ENCODE measurements at places on chromosomes 16 and 17. TPM values are rescaled to one million over a fixed set of nuclear protein-coding genes. Genes with fewer than 3 reads are reported as not detected.

GRCh38 chr16:27465483-27465879, 63.5 kb downstream of the IL21R start:
- DNase-seq = no peak

- peak; percentile 74 for DNase-seq
Measured at GRCh38 chr17:45121055-45121454, 11.3 kb downstream of the PLCD3 start.

CA4 gene
- total RNA-seq = 1.7 TPM

DNA sequence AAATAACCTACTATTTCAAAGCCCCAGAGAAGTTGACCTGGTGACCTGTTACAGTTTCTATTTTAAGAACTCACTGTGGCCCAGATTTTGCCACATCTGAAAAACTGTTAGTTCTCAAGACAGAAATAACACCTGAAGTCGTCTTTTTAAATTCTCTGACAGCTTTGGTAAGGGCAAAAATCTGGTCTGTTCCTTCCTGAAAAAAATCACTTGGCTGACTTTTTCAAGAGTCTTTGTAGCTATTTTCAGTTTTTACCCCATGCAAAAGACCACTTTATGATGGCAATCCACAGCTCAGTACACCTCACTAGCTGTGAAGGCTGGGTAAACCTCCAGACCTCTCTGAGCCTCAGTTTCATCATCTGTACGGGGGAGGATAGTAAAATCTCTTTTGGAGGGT, 60.7 kb upstream of the SREBF1 start:
- no peak for DNase-seq

DNA sequence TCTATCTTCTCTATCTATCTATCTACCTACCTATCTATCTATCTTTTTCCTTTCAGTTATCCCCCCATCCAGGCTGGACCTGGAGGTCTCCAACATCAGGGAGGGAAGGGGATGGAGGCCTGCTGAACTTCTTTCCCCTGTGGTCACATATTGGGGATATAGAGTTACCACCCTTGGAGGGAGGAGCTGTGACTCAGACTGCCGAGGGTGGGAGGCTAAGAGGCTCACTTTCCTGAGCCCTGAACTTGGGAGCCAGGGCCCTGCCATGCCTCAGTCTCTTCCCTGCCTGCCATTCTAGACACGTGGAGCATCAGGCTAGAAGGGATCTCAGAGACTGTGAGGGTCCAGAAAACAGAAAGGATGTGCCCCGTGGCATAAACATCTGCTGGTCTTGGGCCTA, 8.4 kb downstream of the LRRC3C start:
- DNase-seq = no peak

DNA sequence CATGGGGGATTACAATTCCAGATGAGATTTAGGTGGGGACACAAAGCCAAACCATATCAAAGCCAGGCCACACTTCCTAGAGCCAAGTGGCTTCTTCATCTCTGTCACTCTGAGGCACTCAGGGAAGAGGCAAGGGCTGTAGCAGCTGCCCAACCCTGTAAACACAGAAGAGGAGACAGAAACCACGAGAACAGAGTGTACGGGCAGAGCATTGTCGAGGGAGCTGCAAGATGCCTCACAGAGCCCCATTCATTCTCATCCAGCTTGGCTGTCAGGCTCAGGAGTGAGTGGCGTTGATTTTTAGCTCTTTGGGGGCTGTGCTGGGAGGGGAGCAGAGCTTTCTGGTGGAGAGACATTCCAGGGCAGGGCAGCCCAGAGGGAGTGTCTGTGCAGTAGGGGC, 117.2 kb upstream of the SALL1 start:
- DNase-seq = no peak

- no peak for DNase-seq
Measured at GRCh38 chr16:57555831-57556230, 13.4 kb downstream of the ADGRG5 start.

DNA sequence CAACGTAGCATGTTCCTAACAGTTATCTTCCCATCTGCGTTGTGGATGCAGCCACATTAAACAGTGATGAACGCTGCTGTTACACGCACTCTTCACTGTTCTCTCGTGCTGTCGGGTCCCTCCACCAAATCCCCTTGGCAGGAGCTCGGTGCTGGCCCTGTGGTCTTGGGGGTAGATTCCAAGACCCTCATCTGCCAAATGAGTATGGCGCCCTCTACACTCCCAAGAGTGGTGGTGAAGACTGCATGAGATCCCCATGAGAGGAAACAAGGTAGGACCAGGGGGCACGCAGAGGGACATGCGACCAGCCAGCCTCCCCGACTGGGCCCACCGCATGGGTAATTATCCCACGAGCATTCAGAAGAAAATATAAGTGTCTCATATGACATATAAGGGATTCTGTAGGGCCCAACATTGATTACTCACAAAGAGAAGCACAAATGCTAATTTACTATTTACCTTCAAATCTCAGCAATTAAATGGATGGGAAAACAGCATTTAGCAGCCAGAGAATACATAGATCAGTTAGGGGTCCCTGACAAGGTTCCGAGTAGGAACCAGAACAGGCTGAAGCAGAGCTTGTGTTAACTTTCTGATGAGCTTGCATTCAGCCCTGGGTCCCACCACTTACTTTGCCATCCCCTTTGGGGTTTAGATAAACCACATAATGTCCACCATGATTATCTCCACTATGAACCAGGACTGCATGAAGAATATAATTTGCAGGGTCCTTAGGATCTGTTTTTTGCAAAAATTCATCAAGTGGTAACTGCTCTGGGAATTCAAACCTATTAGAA, 23.8 kb downstream of the LITAFD start:
- peak; percentile 62 for DNase-seq

DNA sequence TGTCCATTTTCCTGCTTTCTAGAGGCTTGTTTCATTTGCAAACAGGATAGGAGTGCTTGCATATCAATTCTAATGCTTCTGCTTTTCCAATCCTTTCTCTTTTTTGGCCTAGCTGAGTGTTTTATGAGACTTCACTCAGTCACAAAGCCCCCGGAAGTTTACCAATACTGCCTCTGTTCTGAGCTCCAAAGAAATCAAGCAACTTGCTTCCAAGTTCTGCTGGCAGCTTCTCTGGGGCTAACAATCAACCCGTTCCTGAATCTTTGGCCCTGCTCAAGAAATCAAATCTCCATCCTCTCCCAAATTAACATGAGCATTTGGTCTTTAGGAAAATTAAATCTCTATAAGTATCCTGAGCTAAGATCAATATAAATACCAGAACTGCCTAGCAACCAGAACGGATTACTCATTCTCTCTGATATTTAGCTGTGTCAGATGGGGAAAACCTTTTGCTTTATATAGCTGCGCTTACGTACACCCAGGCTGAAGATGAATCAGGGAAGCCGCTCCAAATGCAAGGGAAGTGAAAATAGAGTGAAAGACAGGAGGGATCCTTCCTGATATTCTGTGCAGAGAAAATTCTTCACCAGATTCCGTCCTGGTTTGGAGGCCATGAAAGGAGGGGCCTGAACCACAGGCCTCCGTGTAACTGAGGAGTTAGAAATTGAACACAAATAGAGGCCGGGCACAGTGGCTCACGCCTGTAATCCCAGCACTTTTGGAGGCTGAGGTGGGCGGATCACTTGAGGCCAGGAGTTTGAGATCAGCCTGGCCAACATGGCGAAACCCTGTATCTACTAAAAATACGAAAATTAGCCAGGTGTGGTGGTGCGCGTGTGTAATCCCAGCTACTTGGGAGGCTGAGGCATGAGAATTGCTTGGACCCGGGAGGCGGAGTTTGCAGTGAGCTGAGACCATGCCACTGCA, 23.3 kb upstream of the GRB2 start:
- DNase-seq = no peak

CRLF3 gene
- total RNA-seq = 18.1 TPM

GRCh38 chr16:27404163-27404823, 2.3 kb downstream of the IL21R start:
- no peak for DNase-seq

DNA sequence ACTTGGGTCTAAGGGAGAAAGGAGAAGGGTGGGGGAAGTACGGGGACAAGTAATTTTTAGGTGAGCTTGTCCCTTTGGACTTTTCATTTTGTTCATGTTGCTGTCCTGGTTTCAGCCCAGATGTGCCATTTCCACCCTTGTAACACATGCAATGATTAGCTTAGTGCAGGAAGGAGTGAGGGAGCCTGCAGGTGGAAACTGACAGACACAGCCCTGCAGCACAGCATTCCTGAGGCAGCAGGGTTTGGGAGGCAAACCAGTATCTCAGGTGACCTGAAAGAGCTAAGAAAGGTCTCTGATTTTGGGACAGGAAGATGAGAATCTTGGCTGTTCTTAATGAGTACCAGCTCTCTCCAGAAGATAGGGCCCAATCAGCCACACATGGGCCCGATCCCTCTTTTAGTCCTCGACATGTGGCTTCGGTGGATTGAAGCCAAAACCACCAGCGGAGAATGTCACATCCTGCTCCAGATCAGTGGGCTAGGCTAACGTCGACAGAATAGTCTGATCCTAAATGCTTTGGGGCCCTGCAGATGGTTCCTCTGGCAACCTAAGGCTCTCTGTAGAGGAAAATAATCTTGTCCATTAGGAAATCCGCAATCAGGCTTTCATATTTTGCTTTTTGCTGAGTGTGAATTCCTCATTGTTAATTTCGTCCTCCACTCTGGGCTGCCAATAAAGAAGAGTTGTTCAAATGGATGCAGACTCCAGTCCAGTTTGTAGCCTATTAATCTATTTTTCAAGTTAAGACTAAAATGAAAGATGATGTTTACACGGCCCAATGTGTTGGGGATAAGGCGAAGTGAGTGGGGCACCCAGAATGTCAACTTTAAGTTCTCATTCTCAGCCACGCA, 3.8 kb upstream of the RNF157 start:
- DNase-seq = no peak

DNA sequence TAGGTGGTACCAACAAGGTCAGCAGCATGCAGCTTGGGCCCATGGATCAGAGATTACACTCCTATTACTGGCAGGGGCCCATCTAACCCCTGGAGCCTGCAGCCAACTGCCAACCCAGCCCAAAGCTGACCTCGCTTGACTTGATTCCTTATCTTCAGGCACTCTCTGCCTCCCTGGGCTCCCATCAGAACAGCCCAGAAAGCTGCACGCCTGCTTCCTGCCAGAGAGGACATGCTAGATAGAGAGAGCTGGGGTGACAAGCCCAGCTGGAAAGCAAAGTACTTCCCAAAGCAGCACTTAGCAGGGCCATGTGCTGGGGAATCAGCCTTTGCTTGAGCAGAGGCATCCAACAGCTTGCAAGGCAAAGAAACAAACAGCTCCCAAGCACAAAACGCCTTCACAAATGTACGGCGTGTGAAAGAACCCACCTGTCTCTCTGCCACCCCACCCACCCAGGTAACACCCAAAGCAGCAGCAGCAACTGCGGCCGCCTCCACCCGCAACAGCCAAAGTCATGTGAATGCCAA, 74.2 kb upstream of the NLK start:
- no peak for DNase-seq

ESRP2 gene
- total RNA-seq = 59.3 TPM

DNA sequence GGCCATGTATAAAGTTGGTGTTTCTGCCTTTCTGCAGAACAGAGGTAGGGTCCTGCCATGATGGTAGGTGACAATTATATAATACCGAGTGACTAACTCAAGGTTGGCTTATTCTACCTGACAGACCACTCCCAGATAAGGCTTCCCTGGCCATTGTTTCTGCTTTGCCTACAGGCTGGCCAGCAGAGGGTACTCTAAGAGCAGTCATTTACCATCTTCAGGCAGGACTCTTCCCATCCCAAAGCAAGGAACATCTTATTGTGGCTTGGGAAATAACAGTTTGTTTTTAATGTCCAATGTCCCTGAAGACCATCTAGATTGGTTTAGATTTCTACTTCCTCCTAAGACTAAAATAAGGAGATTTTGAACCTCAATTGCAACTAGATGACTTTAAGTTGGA, 74.1 kb downstream of the SNX11 start:
- DNase-seq = peak; percentile 70

SECTM1 gene
- total RNA-seq = 0.28 TPM

CDRT15L2 gene
- not detected for total RNA-seq

GRCh38 chr16:88924834-88925539, 52.0 kb downstream of the CBFA2T3 start:
- peak; percentile 79 for DNase-seq

PLCD3 gene
- 41.6 TPM for total RNA-seq

ARHGAP27 gene
- total RNA-seq = 11.4 TPM

- no peak for DNase-seq
Measured at GRCh38 chr16:53135329-53135728, 80.5 kb downstream of the CHD9 start.

DNA sequence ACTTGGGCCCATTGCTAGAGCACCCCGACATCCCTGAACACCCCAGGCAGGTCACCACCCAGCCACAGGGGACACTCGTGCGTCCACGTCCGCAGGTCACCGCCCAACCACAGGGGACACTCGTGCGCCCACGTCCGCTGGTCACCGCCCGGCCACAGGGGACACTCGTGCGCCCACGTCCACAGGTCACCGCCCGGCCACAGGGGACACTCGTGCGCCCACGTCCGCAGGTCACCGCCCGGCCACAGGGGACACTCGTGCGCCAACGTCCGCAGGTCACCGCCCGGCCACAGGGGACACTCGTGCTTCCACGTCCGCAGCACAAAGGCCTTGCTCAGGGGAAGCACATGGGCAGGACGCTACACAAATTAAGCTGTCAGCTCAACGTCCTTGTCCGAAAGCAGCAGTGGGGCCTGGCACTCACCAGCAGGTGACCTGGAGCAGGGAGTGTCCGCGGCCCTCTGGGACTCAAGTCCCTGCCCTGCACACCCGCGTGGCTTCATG, 17.7 kb downstream of the GALNS start:
- no peak for DNase-seq

GRCh38 chr16:87067836-87068761, 249.1 kb downstream of the C16orf95 start:
- DNase-seq = no peak

- no peak for DNase-seq
Measured at GRCh38 chr16:80836202-80836601, 31.8 kb upstream of the CDYL2 start.

PLA2G10 gene
- total RNA-seq = 2.2 TPM

- DNase-seq = no peak
Measured at GRCh38 chr16:59759296-59759695, 1025.2 kb upstream of the GOT2 start.

GRCh38 chr16:4891886-4892216, 44.6 kb downstream of the UBN1 start:
- no peak for DNase-seq

- no peak for DNase-seq
Measured at GRCh38 chr17:36594626-36595401, 3.1 kb downstream of the DHRS11 start.

GRCh38 chr17:27499451-27500265, 43.4 kb downstream of the KSR1 start:
- DNase-seq = no peak

DNA sequence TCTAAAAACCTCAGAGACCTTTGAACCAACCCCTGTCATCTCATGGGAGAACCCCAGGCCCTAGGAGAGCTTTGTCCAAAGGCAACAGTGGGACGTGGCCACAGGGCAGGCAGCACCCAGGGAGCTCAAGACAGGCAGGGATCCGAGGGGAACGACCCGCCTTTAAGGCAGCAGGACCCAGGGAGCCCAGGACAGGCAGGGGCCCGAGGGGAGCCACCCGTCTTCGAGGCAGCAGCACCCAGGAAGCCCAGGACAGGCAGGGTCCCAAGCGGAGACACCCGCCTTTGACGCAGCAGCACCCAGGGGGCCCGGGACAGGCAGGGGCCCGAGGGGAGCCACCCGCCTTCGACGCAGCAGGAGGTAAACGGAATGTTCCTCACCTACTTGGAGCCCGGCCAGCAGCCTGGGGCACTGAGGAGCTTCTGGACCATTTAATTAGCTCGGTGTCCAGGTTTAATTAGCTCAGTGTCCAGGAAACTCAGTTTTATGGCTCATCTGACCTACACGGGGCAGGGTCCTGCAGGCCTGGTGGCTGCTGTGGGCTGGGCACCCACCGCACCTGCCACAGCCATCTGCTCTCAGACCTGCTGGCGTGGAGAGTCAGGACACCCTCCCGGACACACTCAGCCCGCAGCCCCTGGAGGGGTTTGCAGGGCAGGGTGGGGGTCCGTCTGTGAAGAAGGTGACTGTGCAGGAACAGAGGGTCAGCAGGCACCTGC, 24.4 kb downstream of the PIEZO1 start:
- DNase-seq = no peak

All from H9 (cell line).